RCC 7860 (cell line): ENCODE measurements at places on chromosomes 12 and 14.
A peak's percentile ranks its signal among the peaks of the same experiment; 100 is the strongest.

- no peak for DNase-seq
These were observed 150.8 kb downstream of the TTC7B start for GRCh38 chr14:90665321-90666000.

- DNase-seq = no peak
These were observed 181.4 kb downstream of the TRHDE start for GRCh38 chr12:72453550-72453949.

GRCh38 chr12:110565894-110566871 is 16.9 kb downstream of the PPTC7 start:
- DNase-seq = no peak

DNA sequence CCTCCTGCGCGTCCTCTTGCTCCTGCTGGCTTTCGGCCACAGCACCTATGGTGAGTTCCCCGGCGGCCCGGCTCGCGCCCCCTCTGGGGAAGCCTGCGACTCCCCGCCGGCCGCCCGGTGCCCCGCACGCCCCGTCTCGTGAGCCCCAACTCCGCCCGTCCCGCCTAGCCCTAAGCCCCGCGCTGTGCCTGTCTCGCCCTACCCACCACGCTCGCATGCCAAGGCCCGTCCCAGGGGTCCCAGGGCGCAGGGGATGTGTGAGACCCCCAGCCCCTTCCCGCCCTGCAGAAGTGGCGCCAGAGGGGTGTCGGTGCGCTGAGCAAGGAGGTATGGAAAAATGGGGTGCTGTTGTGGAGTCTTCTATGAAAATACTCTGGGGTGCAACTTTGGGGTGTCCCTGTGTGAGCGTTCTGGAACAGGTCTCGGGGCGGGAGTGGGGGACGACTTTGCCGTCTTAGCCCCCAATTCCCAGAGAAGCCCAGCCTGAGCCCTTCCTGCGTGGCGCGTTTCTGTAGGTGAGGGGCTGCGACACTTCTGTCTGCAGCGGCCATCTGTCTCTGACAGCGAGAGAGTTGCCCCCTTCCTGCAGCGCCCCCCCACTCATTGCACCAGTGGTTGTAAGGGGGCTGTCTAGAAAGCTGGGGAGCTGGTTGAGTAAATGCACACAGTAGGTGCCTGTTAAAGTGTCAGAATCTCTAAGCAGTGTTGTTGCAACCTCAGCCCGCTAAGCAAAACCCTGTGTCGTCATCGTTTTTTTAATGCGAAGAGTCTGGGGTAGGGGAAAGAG is 587 bp downstream of the DLK1 start:
- no peak for DNase-seq

DNA sequence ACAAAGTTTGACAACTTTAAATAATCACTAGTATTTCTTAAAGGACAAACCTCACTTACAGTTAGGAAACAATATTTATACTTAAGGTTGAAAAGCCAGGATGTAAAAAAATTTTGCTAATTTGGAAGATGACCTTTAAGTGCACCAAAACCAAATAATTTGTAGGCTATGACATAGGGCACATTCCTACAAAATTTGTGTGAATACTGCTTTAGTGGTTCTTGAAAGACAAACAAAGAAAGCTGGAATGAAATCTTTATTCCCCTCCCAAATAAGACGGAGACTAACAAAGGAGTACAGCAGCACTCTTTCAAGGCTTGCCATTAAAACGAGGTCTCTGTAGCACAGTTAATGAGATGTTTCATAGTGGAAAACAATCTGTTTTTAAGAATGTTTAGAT is 45.6 kb downstream of the MSRB3 start:
- DNase-seq = no peak

DNA sequence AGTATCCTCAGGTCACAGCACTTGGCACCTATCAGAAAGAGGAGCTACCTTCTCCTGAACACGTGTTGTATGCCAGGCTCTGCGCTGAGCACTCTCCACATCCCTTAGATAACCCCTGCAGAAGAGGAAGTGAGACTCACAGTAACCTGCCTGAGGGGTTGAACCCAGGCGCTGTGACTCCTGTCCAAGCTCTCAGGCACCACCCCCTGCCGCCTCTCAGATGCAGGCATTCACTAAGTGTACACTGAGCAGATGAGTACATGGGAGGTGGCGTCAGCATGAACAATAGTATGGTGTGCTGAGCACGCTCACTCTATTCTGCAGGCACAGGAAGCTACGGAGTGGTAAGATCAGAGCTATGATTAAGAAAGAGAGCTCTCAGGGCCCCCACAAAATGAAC is 21.0 kb upstream of the RIC8B start:
- DNase-seq = no peak

DNA sequence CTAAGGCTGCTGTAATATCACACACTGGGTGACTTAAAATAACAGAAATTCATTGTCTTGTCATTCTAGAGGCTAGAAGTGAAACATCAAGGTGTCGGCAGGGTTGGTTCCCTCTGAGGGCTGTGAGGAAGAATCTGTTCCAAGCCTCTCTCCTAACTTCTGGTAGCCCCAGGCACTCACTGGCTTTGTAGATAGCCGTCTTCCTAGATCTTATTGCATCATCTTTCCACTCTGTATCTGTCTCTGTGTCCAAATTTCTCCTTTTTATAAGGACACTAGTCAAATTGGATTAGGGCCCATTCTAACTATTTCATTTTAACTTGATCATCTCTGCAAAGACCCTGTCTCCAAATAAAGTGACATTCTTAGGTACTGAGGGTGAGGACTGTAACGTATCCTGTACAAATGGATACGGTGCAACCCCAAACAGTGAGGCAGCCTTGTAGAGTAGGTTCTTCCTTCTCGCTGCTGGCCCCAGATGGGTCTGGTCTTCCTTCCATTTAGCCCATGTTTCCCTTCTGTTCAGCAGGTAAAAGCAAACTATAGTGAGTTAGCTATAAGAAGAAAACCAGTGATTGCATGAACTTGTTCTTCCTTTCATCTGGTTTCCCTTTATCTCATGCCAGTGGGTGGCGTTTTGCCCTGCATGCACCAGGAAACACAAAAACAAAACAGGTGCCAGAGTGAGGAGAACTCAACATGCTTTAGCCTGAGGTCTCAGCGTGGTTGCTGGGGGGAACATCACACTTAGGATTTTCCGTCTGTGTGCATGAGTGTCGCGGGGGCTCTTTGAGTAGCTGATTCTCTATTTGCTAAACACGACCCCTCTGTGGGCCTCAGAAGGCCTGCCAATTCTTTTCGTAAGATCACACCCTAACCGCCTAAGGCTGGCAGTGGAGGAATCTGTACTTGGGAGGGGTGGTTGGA is 19.5 kb downstream of the TTC9 start:
- no peak for DNase-seq

DNA sequence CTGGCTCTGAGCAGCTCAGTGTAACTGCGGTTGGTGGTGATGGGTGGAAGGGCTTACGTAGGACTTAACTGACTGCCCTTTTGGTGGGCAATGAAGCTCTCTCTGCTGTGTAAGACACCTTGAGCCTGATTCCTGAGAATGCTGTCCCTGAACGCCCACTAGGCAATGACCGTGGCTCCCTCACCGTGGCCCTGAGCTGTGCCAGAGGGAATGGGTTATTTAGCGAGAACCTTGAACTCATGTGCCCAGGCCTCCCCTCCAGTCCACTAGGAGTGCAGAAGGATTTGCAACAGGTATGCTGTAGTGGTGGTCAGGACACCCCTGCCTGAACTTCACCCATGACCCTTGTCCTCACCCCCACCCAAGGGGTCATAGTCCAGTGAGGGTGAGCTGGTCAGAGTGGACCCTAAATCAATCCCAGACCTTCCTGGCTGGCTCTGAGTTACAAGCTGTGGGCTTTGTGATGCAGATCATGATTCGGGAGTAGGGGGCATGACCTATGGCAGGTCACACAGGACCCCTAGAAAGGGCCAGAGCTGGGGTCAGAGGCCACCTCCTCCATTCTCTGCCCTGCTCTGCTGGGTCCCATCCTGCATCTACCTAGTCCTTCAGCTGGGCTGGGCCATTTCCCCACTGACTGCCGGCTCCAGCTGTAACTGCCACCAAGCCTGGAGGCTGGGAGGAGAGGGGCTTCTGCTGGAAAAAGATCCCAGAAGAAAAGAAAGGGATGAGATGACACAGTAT is 14.5 kb upstream of the ANKRD33 start:
- no peak for DNase-seq

- DNase-seq = peak; percentile 56
These were observed 419 bp upstream of the ATXN7L3B start for GRCh38 chr12:74537126-74537706.

DNA sequence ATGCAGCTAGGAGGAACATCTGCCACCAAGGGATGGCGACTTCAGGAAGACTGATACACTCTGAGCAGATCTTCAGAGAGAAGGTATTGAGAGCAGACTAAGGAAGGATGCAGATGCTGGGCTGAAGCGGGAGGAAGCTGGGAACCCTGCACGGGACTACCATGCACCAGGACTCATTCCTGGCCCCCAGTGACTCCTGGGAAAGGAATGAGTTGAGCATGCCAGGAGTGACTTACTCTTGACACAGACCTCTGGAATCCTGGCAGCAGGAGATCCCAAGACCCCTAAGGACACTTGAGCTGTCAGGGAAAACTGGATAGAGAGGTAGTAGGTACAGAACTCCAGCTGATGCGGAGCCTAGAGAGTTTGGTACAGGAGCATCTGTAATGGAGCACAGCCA is 336.1 kb downstream of the RPS29 start:
- no peak for DNase-seq

- DNase-seq = no peak
These were observed 2.1 kb downstream of the NKX2-8 start for GRCh38 chr14:36580141-36580855.

DNA sequence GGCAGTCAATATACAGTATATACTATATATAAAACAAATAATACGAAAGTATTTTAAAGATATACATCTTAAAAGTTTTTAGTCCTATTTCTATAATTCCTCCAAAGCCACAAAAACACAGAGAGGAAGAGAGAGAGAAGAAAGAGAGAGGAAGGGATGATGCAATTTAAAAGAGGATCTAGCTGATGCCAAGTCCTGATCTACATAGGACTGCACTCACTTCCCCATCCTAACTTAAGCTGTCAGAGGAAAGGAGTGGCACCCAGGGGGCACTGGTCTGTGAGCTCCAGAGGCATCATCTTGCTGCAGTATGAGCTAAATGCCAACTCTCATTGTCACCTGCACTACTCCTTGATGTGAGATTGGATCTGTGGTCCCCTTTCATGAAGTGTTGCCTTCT is 95.8 kb downstream of the C12orf42 start:
- no peak for DNase-seq

- DNase-seq = no peak
These were observed 11.6 kb upstream of the PAX9 start for GRCh38 chr14:36649872-36650650.

DNA sequence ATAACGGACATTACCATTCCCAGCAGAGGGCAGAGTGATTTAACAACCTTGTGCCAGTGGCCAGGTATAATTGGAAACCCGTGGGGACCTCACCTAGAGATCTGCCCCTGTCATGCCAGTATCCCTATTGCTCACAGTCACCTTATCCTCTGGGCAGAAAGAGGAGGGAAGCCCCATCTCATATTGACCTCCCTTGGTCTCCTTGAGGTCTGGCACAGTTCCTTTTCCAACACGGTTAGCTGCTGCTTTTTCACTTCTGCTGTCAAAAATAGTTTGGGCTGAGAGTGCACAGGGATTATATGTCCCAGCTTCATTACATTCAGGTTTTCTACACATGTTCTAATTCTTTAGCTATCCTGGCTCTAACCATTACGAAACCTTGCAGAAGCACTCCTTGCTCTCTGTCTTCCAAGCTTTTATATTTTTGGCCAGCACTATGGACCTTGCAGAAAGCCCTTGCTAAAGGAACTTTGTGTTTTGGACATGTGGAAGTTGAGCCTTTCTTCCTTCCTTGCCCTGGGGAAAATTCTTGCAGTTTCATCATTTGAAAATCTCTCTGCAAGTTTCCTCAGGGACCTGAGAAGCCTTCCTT is 111.7 kb upstream of the MIS18BP1 start:
- DNase-seq = no peak

GRCh38 chr12:22299294-22299912 is 35.1 kb downstream of the ST8SIA1 start:
- no peak for DNase-seq

DNA sequence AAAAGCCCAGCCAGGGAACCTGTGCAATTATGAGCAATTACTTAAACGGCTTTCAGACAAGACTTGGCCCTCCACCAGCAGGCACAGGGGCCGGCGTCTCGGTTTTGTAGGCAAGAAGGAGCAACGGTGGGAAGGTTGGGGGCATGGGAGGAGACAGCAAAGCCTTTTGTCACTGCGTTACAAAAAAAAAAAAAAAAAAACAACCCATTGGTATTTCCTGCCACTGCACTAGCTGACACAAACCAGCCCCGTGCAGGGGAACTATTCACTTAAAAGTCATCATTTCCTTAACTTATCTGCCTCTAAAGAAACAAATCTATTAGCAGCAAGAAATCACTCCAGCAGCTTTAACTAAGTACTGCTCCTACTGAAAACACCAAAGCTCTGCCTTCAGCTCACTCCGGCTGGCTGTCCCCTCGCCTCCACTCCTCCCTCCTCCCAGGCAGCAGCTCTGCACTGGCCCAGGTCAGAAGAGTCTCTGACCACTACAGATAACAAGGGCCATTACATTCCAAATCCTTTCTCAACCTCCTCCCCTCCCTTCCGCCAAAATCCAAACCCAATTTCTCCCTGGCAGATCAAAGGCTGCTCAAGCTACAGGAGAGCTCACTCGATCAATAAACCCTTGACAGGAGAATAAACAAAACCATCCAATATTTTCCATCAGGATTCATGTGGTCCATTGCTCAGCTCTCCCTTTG is 105.2 kb upstream of the CDKN3 start:
- DNase-seq = no peak

GRCh38 chr12:109597795-109598427 is 24.3 kb downstream of the MVK start:
- DNase-seq = peak; percentile 57

DNA sequence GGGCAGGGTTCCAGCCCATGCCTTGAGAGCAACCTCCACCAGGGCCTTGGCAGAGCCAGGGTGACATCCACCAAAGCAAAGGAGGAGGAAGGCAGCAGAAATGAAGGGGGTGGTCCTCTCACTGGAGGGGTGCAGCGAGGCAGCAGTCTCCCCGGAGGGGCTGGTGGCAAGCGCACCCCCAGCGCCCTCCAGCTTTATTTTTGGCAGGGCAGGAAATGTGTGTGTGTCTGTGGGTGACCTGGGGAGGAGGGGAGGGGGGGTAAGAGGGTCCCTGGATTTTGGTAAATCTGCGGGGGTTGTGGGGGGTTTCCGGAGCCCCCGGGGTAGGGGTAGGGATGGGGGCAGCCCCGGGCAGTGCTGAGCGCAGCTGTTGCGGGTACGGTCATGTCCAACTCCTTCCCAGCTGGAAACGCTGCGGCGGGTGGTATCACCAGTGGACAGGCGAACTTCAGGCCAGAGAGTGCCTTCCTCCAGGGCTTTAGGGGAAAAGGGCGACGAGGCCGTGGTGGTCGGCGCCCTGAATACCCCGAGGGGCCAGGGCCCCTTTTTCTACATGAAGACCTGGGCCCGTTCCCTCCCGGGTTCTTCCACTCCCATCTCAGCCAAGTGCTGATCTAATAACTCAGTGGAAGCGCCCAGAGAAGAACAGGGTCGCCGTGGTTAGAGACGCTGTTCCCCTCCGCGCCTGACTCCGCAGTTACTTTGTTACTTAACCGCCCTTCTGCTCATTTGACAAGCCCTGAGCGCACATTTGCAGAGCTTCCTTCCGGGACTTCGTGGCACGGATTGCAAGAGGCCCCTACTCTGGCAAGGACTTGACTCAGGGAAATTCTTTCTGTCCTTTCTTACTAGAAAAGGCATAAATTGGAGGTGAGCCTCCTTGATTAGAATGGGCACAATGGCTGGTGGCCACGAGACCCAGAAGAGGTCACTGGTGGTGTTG is 55.2 kb downstream of the FOS start:
- DNase-seq = no peak
